ENCODE measurements at places on chromosomes 7 and 10. TPM values are rescaled to one million over a fixed set of nuclear protein-coding genes. Genes with fewer than 3 reads are reported as not detected.

Gene MRLN
- not detected for total RNA-seq

Gene UPP1
- total RNA-seq, result 110 TPM

Gene WEE2
- not detected for total RNA-seq

Gene UTF1
- total RNA-seq, result not detected

Gene TMEM236
- 0.05 TPM for total RNA-seq

Gene MICALL2
- total RNA-seq, result 28.1 TPM

Gene ZNF212
- total RNA-seq, result 10.7 TPM

Measured in A549 treated with GW870086 at 1 μM for 4 hours (cell line).